ENCODE measurements at places on chromosomes 13 and 19.
A peak's percentile ranks its signal among the peaks of the same experiment; 100 is the strongest.

- peak; percentile 88 for DNase-seq
These were observed 4.7 kb downstream of the PRR36 start for GRCh38 chr19:7869453-7869909.

- DNase-seq, result no peak
These were observed 20.6 kb upstream of the GTF3A start for GRCh38 chr13:27403727-27404385.

GRCh38 chr13:19818223-19818842 lies 35.6 kb upstream of the PSPC1 start:
- peak; percentile 12 for DNase-seq

DNA sequence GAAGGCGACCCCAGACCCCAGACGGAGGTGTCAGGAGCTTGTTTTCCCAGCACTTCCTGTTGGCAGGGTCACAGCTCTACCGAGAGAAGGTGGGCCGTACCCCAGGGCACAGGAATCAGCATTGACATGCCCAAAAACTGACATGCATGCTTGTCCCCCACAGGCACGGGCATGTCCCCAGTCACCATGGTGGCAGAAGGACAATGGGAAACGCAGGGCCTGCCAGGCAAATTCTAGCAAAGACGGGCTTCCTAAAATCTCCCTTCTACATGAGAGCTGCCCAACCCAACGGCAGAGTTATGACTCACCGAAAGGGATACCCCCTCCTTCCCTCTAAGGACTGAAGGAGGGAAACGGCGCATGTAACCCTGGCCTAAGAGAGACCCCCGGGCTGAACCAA lies 18.5 kb downstream of the TSHZ3 start:
- DNase-seq, result no peak

DNA sequence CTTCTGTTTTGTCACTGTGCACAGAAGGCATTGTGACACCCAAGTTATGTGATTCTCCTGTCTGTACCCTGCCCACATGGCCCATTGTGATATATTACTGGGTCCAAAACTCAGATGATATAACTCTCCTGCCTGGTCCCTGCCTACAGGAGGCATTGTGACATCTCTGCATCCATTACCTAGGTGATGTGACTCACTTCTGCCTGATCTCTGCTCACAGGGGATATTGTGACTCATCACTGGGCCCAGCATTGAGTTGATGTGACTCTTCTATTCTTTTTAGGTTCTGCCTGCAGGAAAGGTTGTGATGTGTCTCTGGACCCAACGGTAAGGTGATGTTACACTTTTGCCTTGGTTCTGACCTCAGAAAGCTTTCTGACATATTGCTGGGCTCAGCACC lies 67.9 kb upstream of the ZNF724 start:
- no peak for DNase-seq

- DNase-seq, result no peak
These were observed 32.4 kb upstream of the CACNA1A start for GRCh38 chr19:13538601-13539253.

DNA sequence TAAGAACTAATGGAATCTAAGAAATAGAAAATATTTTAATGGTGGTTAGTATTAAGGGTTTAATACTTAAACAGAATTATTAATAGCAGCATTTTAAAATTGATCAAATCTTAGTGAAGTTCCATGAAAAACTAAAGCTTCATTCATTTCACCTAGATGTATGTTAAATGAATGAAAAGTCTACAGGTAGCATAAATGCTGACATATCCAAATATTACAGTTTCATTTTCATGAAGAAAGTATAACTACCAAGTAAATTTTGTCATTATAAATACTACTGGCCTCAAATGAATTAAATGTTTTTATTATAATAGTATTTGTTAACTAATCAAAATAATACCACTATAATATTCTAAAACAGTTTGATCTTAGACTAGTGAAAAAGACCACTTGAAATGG lies 403.3 kb downstream of the LIG4 start:
- no peak for DNase-seq

- DNase-seq, result no peak
These were observed 104.2 kb downstream of the ITGBL1 start for GRCh38 chr13:101556676-101557123.

GRCh38 chr13:60090574-60090973 lies 73.2 kb downstream of the DIAPH3 start:
- no peak for DNase-seq

DNA sequence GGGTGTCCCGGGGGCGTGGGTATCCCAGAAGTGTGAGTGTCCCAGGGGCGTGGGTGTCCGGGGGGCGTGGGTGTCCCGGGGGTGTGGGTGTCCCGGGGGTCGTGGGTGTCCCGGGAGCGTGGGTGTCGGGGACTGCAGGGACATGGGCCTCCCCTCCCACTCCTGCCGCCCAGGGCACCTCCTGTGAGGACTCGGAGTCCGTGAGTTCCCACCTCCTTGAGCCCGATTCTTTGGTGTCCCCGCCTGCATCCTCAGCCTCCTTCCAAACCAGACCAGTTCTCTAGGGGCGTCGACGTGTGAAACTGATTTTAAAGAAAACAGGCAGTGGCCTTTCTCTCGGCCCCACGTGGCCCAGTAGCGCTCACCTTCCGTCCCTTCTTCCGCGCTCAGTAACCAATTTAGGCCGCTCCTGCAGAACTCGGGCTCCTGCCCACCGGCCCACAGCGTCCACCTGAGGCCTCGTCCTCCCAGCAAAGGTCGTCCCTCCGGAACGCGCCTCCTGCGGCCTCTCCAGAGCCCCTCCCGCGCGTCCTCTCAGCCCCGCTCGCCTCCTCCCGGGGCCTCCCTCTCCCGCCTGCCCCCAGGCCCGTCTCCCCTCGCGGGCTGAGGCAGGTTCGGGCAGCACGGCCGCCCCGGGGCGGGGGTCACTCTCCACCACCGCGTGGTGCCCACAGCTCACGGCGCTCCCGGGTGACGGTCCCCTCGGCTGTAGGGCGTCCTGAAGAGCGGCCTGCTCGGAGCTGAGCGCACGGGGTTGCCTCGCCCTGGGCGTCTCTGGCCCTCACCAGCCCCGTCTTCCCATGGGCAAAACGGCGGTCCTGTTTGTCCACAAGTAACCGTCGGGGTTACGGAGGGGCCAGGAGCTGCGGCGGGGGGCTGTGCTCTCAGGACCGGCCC lies 3.8 kb downstream of the F7 start:
- DNase-seq, result no peak

DNA sequence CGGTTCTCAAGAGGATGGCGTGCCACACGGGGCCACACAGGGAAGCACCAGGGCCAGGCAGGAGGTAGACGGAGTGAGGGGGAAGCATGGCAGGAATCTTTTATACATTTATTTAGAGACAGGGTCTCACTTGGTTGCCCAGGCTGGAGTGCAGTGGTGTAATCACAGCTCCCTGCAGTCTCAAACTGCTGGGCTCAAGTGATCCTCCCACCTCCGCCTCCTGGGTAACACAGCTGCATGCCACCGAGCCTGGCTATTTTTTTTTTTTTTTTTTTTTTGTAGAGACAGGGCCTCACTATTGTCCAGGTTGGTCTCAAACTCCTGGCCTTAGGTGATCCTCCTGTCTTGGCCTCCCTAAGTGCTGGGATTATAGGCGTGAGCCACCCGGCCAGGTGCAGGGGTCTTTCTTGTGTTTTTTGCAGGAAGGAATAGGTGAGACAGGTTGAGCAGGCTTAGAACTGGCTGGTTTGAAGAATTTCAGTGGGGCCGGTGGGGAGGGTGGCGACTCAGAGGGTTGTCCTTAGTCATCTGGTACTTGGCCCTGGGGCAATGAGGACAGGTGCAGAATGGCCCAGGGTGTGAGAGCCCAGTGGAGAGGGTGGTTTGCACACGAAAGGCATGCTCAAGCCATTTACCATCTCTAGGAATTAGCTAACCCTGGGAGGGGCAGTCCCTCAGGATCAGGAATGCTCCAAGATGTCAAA lies 7.6 kb downstream of the SSC5D start:
- DNase-seq, result no peak

GRCh38 chr19:30920222-30920621 lies 429.0 kb downstream of the TSHZ3 start:
- DNase-seq, result no peak
